Cerebellar nuclear complex (tissue), 1 donor: ENCODE measurements at places on chromosomes 2 and 18.

- no peak for DNase-seq
Measured at GRCh38 chr2:232142049-232142448, 180.5 kb downstream of the DIS3L2 start.

DNA sequence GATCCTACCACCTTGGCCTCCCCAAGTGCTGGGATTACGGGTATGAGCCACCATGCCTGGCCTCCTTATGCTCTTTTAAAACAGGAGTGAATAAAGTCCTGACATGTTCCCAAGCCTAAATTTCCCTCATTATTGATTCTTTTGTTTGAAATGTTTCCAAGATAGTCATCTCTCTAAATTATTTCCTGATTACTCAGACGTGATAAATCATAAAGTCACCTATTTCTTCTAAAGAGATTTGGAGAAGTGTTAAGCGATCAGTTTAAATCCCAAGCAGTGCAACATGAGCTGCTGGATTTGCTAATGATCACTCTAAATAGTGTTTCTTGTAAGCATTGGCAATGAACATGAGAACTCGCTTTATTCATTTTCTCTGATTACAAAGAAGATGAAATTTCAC lies 51.8 kb downstream of the PMAIP1 start:
- no peak for DNase-seq

- DNase-seq, result no peak
Measured at GRCh38 chr2:141927536-141927935, 203.3 kb downstream of the LRP1B start.

GRCh38 chr2:211730215-211730614 lies 808.4 kb downstream of the ERBB4 start:
- DNase-seq, result no peak

DNA sequence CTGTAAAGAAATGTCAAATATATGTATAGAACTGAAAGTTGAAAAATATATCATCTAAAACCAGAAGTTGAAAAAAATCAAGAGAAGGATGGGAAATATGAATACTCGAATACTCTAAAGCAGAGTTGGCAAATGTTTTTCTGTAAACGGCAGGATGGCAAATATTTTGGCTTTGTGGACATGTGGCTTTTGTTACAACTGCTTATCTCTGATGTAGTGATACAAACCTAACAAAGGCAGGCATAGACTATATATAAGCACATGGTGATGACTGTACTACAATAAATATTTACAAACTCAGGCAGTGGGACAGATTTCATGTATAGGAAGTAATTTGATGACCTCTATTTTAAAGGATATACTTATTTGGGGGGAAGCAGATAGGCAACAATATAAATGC lies 224.6 kb upstream of the LRRTM4 start:
- DNase-seq, result no peak

DNA sequence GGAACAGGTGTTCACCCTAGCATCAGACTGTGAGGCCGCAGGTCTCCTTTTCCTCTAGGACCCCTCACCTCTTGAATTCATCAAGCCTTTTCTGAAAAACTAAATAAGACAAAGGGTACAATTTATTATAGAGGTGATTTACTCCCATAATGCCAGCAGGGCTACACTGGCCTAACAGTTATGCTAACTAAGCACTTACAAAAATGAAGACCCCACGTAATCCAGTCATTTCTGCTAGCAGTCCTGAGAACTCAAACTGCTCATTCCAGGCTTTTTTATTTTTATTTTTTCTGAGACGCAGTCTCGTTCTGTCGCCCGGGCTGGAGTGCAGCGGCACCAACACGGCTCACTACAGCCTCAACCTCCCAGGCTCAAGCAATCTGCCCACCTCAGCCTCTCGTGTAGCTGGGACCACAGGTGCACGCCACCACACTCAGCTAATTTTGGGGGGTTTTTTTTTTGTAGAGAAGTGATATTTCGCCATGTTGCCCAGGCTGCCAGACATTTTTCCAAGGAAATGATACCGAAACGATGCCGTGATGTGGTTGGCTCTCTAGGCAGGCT lies 14.2 kb downstream of the CAPG start:
- DNase-seq, result no peak

DNA sequence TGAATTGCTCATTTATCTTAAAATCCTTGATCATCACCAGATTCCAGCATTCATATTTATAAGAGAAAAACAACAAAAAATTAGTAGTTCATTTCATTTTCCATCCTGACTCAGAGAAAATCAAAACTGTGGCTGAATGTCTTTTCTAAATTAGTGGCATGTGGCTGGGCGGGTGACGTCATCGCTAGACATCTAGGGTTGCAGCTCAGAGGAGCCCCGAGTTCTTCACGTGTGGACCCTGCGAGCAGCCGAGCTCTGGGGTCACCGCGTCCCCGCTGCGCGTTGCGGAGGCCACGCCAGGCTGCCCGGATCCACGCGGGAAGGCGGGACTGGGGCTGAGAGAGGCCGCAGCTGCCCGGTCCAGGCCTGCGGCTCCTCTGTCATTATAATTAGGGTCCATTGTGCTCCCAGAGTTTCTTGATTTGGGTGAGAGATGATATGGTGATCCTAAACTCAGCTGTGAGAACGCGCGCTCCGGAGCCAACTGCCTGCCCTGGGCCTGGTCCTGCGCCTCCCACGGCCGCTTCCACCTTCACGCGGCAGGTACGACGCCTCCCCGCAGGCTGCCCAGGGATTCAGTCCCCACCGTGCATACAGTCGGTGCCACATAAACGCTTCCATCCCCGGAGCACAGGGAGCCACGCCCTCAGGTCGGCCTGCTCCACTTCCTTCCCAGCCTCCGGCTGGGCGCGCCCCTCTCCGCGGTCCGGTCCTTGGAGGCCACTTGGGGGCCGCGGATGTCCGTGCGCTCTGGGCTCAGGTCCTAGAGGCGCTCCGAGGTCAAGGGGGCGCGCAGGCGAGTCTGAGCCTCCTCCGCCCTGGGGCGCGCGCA lies 56.5 kb downstream of the TMEM18 start:
- no peak for DNase-seq

DNA sequence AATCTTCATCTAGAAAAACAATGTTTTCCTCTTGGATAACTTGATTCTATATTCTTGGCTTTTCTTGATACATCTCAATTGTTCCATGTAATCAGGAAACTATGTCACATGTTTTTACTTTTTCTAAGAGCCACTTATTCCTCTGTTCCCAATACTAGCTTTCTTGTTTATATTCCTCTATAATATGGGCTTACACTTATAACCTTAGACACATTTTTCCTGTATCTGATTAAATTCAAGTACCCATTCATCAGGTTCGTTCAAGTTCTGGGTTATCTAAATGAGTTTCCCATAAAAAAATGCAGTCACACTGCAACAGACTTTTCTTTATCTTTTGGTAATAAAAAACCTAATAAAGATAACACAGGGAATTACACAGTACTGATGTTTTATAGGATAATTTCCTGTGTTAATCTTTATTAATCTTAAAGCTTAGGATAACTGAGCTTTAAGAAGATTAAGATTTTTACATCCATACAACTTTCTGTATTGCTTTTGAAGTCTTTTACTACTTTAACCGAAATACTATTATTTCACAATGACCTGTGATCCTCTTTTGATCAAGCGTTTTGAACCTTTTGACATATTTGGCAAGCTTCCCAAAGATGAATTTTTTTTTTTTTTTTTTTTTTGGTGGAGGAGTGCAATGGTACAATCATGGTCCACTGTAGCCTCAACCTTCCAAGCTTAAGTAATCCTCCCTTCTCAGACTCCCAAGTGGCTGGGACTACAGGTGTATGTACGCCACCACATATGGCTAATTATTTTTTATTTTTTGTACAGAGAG lies 44.3 kb upstream of the C2orf66 start:
- no peak for DNase-seq

GRCh38 chr2:42953216-42953615 lies 160.8 kb upstream of the HAAO start:
- no peak for DNase-seq

DNA sequence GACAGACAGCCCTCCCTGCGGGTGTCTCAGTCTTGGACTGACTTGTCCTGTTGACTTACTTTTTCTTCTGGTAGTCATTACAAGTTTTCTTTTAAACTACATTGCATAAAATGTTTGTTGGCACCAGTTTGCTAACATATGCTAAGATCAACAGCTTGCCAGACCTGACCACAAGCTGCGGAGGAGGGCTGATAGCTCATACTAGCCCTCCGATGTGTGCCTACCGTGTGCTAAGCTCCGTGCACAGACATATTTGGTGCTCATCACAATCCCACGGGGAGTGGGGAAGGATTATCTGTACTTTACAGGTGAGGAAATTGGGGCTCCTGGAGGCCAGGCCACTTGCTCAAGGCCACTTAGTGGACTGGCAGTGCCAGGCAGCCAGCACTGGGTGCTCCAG lies 72.8 kb upstream of the YPEL5 start:
- DNase-seq, result no peak

DNA sequence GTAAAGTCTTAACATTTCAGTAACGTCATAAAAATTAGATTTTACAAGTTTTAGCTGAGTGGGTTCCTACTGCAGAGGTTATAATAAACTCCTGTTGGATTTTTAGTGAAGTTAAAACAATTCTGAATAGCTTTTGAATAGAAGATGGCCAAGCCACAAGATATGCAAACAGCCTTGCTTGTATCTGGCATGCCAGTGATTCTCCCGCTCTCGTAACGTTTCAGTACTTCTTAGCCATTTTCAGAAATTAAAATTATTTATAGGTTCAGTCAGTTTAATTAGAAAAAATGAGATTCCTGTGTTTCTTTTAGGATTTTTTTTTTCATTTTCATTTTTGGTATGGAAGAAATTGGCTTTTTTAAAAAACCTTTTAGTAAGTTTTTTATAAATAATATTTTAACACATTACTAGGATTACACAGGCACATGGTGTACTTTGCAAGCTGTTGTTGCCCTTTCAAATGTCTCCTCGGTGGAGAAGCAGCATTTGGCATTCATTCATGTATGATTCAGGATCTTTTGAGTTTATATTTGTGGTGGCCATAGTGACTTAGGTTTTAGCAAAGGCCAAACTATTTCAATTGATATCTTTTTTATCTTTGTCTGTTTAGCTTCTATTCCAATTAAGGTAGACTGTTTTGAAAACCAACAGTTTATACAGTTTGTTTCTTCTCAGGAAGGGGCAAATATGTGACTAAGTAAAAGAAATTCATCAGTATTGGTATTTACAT lies 30.6 kb upstream of the RND3 start:
- no peak for DNase-seq

GRCh38 chr2:19114754-19115231 lies 243.6 kb downstream of the OSR1 start:
- DNase-seq, result peak; percentile 67

- DNase-seq, result no peak
Measured at GRCh38 chr2:144946263-144946662, 426.3 kb upstream of the ZEB2 start.

- no peak for DNase-seq
Measured at GRCh38 chr2:111145103-111145760, 24.5 kb downstream of the BCL2L11 start.

DNA sequence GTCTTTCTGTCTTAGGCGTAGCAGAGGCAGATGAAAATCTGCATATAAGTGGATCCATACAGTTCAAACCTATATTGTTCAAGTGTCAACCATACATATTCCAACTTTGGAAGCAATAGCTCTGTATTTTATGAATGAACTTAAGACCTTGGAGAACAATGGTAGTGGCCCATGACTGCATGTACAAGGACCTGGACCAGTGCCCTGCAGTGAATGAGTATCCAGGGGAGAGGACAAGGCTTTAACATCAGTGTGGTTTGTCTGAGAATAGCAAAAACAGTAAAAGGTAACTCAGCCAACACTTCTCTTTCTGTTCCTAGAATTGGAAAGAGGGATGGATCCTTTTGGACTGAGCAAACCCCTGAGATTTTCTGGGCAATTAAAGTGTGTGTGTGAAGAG lies 230.8 kb upstream of the LINC00305 start:
- no peak for DNase-seq

GRCh38 chr2:233413559-233414272 lies 59.4 kb downstream of the DGKD start:
- DNase-seq, result no peak

DNA sequence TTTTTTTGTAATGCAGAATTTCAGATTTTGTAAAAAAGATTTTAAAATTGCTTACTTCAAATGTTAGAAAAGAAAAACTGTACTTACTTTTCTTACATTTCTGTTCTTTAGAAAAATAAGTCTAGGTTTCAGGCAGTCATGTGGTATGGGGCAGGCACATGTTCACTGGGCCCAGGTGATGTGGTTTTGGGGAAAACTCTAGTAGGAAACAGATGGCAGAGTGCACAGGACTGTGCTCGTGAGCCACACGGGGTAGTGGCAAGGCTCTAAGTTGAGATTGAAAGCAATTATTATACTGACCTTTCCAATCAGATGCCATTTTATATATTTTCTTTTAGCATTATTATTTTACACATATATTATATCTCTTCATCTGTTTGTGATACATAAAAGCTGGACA lies 1036.9 kb upstream of the TMEFF2 start:
- DNase-seq, result no peak

DNA sequence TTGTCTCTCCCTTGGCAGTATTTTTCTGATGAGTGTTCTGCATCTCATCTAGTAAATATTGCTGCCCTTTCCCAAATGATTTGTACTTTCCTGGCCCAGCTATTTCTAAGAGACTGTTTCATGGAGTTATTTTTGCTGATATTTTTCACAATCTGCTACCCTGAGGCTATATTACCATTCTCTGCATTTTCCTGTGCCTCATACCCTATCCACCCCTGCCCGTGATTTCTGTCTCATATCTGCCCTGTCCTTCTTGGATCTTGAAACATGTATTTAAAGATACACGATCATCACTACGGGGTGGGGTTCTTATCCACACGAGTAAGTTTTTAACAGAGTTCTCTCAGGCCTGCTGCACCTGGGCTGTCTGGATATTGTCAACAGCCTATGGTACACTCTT lies 89.6 kb upstream of the EPAS1 start:
- no peak for DNase-seq

- no peak for DNase-seq
Measured at GRCh38 chr2:222711315-222711940, 40.0 kb downstream of the MOGAT1 start.

DNA sequence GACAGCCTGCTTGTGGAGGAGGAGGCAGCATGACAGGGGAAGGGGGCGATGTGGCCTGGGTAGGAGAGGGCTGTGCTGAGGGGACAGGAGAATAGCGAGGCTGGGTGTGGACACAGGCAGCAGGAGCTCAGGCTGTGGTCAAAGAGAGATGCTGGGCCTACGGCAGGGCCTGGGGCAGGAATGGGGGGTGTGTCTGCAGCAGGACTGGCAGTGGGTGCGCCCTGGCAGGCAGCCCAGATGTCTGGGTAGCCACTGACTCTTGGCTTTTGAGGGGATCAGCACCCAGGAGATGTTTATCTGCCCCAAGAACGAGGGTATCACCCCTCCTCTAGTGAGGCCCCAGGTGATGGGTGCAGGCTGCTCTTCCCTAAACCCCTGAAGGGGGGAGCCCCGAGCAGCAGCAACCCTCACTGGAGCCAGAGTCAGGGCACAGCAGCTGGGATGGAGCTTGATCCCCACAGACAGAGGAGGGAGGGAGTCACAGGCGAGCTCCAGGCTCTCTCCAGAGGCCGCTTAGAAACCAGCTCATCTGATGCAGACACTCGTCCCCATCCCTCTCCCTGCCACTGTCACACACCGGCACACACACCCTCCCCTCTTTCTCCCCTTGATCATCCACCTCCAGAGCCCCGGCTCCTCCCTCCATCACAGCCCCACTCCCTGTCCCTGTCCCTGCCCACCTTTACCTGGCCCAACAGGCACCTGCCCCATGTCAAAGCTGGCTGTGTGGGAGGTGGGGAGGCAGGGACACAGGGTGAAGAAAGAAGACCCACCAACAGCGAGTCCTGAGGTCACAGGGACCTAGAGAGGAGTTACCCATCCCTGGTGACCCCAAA lies 29.8 kb upstream of the TNS1 start:
- no peak for DNase-seq
